Left colon (tissue), 2 donors: ENCODE measurements at places on chromosomes 5 and 9. TPM values are rescaled to one million over a fixed set of nuclear protein-coding genes. Genes with fewer than 3 reads are reported as not detected.

GRCh38 chr9:102497709-102498108 is 497.4 kb upstream of the CYLC2 start:
- DNase-seq = no peak

- DNase-seq = no peak
Observed at GRCh38 chr5:170894665-170895064, 32.8 kb downstream of the RANBP17 start.

DNA sequence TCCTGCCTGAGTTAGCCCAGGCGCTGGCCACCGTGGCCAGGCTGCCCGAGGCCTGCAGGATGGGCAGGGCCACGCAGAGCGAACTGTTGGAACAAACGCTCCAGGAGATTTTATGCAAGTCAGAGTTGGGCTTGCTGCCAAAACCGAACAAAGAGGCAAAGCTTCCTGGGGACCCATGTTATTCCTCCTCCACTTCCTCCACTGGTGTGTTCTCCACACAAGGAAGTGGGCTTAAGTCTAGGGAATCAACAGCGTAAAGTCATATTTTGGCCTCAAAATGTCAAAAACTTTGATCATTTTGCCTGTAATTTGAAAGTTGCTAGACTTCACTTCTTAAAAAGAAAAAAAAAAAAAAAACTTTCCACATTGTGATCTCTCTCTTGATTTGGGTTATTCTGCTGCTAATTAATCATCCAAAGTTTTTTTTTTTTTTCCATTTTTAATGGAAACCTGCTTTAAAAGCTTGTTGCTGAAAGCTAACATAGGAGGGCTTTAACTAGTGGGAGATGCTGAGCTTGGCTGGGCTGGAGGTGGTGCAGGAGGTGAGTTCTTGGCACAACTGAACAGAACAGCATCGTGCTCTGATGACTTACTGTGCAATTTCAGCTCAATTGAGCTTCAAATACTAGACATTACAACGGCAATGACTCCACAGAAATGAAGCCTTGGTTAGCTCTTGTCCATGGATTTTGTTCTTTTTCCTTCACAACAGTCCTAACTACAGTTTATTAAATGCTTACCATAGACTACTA is 73.0 kb downstream of the PTPDC1 start:
- peak; percentile 88 for DNase-seq

- no peak for DNase-seq
Observed at GRCh38 chr5:107154593-107154992, 516.1 kb downstream of the EFNA5 start.

Gene IL3
- not detected for total RNA-seq

DNA sequence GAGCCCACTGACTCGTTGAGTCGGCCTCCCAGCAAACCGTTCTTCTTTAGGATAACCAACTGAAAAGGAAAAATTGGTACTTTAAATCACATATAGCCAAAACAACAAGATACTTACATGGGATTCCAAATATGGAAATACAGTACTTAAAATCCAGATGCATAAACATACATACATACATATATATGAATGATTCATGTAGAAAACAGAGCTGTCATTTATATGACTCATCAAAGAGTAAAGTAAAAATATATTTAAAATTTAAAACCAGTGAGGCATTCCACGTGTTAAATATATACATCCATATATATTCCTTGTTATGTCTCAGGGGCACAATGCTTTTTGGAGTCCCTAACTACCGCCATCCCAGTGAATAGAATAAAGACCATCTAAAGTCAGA is 36.7 kb downstream of the DMGDH start:
- DNase-seq = no peak

Gene DNAH5
- total RNA-seq = 0.43 TPM

GRCh38 chr5:21856987-21857386 is 996.2 kb downstream of the CDH12 start:
- DNase-seq = no peak

- DNase-seq = no peak
Observed at GRCh38 chr5:85681871-85682270, 935.9 kb upstream of the COX7C start.

Gene AJM1
- 11.1 TPM for total RNA-seq
